ENCODE measurements at places on chromosomes 11 and 22. TPM values are rescaled to one million over a fixed set of nuclear protein-coding genes. Genes with fewer than 3 reads are reported as not detected.

APLNR gene
- polyA plus RNA-seq, result 2.6 TPM

CD44 gene
- polyA plus RNA-seq, result 154 TPM

SNX19 gene
- polyA plus RNA-seq, result 25.0 TPM

DUSP8 gene
- 7.0 TPM for polyA plus RNA-seq

FAM83F gene
- 19.5 TPM for polyA plus RNA-seq

PIH1D2 gene
- 1.5 TPM for polyA plus RNA-seq

KRTAP5-10 gene
- polyA plus RNA-seq, result not detected

OR8D4 gene
- polyA plus RNA-seq, result not detected

NCF4 gene
- 28.0 TPM for polyA plus RNA-seq

LRRC32 gene
- polyA plus RNA-seq, result 18.3 TPM

KCNK4 gene
- not detected for polyA plus RNA-seq

DDI1 gene
- not detected for polyA plus RNA-seq

C11orf16 gene
- not detected for polyA plus RNA-seq

RBM4B gene
- polyA plus RNA-seq, result 6.6 TPM

SEZ6L gene
- polyA plus RNA-seq, result not detected

MUC5AC gene
- under 0.01 TPM for polyA plus RNA-seq

Measured in sigmoid colon (tissue), 7 donors.